A172 (cell line): ENCODE measurements at places on chromosomes 4 and X. TPM values are rescaled to one million over a fixed set of nuclear protein-coding genes. Genes with fewer than 3 reads are reported as not detected.

ADH1C gene
- 0.05 TPM in 1 of 2 replicates, not detected in the other for total RNA-seq

GLRA2 gene
- total RNA-seq, result not detected in 2 replicates

ZC4H2 gene
- 7.3 and 10.9 TPM in 2 replicates for total RNA-seq

DNA sequence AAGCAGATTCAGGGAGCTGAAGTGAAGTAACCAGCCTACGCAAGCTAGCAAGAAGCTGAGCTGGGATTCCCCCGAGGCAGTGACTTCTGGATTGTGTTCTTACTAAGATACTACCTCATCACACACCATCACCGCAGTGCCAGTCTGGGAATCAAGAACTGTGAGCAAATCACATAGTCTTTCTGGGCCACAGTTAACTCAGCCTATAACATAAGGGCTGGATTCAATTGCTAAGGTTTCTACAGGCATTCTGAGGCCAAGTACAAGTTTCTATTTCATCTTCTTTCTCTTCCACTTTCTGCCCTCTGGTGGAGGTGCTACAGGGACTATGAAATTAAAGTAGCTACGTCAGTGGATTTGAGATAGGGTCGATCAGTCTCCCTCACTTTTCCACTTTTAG lies 1.4 kb upstream of the CORIN start:
- no peak for DNase-seq

DNA sequence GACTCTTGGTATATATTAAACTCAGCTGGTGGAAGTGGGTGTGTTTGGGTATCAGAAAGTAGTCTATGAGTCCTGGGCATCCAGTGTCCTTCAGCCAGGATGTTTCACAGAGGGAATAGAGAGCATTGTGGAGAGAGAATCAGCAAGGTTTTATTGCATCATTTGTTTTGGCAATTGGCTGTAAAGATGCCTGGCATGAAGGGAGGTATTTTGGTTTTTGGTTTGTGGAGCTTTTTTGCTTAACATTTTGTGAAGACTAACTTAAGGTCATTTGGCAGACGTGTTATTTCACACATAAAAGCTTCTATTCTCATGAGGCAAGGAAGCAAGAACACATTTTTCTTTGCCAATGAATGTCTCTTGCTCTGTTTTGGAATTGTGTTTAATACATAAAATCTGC lies 71.1 kb downstream of the DCLK2 start:
- DNase-seq, result no peak

DNA sequence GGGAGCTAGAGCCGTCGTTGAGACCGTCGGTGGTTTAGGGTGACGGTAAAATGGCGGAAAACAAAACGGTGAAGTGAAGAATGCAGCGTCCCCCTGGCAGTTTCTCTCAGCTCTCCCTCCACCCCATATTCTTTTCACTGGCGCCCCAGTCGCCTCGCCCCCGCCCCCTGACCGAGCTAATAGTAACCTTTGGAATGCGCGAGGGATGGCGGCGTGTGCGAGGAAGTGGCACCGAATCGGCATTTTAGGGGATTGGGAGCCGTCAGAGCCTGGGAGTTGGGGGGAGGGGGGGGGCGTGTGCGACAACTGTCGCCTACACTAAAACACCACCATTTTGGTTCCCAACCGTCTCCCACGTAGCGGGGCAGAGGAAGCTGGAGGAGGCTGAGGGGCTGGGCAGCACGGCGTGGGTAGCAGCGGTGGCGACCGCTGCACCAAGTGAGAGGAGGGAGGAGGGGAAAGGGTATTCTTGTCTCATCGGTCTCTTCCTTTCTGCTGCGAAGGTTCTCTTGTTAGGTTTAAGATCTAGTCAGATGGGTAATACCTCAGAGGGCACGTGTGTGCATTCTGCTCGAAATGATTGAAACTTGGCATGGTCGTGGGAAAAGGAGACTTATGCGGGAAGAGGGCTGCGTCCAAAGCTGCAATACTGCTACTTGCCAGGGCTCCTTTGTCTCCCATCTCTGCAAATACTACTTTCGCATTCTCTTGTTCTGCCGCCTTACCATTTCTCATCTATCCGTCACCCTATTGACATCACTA lies 840 bp downstream of the ZNF711 start:
- DNase-seq, result no peak

DNA sequence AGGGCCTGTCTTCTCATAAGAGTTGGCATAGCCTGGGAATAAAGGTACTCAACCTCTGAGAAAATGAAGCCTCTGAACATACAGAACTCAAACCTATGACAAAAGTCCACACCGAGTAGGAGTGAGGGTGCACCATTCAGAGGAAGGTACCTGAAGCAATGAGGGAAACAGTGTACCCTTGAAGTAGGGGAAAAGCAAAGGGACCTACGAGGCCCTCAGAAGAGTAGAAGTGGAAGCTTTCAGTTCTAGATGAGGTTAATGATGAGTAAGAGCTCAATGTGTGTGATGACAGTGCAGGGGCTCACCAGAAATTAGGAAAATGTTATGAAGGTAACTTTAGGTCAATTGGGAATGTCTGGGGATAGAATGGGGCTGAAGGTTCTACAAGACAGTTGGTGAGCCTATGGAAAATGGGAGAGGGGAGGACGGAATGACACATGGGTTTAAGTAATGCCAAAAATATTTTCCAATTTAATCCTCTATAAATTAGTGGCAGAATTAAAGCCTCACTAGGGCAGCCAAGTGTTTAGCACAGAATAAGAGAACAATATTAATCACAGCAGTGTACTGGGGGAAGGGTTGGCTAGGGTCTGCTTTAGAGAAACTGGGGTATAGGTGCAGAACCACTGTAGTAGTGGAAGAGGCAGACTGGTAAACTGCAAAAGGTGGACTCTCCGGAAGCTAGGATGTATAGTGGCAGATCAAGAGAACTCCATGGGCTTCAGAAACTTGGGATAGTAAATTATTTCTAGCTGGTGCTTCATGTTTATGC lies 39.8 kb downstream of the RAB33A start:
- DNase-seq, result no peak

GRCh38 chrX:110669572-110669971 lies 126.0 kb downstream of the CHRDL1 start:
- no peak for DNase-seq
